Activated gamma-delta T cell (primary cell): ENCODE measurements at places on chromosomes 2 and 18.

DNA sequence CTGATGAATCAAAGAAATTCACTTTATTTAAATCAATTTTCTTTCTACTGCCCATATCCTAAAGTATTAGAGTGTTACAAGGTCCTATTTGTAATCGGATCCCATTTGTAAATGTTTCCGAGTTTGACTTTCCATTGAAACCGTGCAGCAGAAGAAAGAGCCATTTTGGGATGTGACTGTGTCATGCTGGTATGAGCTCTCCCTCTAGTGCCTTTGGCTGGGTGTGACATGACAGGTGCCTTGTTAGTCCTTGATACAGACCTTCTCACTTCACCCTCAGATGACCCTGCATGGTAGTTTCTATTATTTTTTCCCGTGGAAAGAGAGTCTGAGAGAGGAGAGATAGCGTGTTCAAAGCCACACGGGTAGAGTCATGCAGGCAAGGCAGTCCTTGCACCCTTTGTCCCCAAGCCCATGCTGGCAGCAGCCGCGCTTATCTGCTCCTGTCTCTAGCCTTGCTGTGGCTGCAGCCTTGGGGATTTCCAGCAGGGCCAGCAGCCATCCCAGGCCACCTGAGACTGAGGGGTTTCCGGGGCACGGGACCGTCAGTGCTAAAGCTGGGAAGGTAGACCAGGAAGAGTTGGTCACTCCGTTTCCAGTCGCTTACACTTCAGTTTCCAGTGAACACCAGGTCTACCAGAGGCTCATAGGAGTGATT lies 21.4 kb downstream of the CHMP1B start:
- no peak for DNase-seq

DNA sequence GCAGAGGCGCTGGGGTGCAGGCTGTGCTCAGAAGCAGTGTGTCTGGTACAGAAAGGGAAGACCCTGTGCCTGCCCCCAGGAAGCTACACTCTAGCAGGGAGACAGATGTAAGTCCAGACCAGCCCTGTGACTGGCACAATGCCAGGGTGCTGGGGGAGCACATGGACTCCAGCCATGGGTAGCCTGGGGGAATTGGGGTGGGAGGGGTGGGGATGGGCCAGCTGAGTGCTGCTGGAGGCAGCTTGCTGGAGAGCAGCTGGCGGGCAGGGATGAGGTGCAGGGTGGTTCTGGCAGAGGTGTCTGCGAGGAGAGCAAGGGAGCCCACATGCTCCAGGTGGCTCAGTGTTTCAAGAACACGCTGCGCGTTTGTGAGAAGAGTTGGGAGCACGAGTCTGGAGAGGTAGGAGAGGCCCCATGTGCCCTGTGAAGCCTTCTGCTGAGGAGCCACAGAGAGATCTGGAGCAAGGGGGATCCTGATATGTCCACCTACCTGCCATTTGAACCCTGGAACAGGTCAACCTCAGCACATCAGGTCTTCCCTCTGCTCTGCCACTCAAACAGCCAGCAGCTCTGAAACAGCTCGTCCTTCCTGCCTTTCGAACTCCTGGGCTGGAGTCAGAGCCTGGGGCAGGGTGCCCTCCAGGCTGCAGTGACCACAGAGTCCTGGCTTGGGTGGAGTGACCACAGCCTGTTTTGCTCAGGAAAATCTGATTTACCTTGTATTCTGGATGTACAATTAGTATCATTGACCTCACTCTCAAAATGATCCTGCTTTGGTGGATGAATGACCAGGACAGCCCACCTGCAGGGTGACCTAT lies 15.1 kb downstream of the ALLC start:
- DNase-seq, result no peak

GRCh38 chr2:205655779-205656456 lies 26.4 kb upstream of the NRP2 start:
- no peak for DNase-seq

- no peak for DNase-seq
Observed at GRCh38 chr2:237068005-237068576, 17.6 kb upstream of the COPS8 start.

DNA sequence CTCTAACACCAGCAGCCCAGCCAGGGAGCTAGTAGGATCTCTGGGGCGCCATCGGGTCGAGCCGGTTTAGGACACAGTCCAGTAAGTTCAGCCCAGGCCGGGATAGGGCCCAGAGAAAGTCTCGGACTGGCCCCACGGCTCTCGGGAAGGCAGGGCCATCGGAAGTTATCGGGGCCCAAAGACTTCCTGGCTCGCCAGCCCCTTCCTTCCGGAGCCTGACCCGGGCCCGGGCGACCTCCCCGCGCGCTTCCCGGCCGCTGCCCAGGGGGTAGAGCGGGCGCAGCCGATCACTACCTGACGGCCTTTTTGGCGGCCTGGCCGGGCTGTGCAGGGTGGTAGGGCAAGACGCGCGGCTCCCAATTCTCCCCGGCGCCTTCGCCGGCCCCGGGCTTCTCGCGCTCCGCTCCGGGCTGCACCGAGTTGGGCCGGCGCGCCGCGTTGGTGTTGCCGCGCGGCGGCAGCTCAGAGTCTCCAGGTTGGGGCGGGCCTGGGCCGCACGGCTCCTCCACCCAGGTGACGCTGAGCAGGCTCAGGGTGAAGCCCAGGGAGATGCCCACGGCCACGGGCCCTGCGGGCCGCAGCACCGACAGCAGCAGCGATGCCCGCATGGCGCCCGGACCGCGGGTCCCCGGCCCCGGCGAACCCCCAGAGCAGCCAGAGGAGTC lies 546 bp downstream of the CHPF start:
- DNase-seq, result no peak

DNA sequence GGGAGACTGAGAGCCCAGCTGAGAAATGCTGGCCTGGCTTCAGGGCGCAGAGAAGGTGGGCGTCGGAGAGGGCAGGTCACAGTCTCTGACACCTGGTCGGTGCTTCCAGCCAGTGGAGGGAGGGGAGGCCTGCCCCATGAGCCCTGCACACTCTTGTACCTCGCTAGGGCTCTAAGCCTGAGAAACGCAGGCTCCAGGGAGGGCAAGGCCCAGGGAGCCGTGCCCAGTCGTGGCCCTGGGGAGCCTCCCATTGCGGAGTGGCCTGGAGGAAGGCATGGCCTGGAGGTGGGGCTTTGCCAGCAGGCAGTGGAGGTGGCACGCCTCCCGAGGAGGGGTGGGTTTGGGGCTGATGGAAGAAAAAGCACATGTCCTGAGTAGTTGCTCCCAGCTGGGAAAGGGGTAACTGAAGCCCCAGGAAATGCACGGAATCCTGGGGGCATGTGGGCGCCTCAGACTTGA lies 39.0 kb downstream of the MTERF4 start:
- no peak for DNase-seq

- peak; percentile 11 for DNase-seq
Observed at GRCh38 chr18:72866901-72867745, 664 bp downstream of the NETO1 start.

DNA sequence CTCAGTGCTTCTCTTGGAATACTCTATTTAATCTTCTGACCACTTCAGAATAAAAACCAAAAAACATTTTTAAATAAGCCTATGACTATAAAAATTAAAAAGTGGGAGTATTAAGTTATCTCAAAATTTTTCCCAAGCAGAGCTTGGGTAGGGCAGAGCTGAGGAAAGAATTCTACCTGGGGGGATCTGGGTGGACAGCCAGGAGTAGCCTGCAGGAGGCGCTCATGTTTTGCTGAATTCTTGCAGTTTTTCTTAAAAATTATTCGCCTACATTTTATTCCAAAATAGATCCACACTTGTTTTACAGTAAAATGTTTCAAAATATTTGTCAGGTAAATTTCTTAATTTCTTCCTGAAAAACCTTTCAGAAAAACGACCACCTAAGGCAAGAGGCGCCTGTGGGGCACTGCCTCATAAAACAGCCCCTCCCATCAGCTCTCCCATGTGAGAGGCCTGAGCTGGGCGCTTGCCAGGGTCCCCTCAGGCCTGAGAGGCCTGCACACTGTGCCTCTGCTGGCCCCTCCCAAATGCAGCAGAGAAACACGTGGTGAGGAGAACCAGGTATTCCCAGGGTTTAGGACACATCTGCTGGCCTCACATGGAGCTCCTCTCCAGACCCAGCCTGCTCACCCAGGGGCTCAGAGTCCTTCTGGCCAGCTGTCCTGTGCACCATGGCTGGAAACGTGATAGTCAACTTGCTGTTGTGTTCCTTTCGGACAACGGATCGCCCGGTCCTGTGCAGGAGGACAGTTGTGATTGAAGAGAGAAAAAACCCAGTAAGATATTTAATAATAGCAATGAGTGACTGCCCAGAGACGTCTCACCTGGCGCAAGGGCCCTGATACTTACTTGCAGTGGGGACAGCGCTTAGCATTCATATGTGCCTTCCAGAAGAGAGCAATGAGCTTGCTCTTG lies 17.5 kb downstream of the POLR1A start:
- DNase-seq, result no peak

GRCh38 chr2:17625446-17625845 lies 85.0 kb downstream of the VSNL1 start:
- no peak for DNase-seq
